ENCODE measurements at places on chromosomes 16 and 17.

DNA sequence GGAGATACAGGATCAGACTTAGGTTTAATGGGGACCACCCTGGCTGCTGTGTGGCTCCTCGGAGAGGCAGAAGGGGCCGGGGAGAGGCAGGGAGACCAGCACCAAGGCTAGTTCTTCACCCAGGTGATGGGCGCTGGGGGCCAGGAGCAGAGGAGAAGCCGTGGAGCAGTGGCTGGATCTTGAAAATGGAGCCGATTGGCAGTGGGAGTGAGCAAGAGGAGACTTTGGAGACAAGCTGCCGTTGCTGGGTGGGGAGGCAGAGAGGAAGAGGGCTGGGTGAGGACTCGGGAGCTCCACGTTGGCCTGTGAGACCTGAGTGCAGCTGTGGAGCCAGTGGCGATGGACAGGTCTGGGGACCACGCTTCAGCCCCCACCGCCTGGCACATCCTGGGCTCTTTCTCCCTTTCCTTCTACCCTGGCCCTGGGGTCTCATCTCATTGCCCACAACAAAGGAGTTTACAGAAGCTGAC is 9.0 kb downstream of the RAB11FIP4 start:
- no peak for DNase-seq

DNA sequence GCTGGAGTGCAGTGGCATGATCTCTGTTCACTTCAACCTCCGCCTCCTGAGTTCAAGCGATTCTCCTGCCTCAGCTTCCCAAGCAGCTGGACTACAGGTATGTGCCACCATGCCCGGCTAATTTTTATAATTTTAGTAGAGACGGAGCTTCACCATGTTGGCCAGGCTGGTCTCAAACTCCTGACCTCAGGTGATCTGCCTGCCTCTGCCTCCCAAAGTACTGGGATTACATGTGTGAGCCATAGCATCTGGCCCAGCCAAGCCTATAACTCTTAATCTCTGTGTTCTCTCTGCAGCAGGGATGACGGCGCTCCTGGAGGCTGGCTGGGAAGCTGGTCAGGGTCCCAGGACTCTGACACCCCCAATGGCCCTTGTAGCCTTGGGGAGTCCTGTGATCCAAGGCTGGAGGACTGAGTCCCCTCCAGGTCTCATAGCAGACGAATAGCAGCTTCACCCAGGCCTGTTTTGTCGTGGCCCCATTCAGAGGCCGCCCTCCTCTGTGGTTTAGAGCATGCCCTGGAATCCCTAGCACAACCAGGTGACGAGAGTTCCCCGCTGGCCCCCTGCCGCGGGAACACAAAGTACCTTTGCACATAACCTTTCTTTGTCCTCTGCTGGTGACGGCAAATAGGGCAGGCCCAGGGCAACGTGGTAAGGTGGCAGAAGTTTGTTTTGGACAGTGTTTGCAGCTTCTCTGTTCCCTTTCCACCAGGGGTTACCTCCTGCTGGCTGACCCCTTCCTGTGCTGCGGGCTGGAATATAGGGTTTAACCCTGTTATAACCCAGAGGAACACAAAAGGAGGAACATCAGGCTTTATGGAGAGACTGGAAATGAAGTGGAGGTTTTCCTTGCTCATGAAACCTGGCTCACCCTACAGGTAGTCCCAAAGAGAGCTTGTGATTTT is 43.0 kb upstream of the TOB1 start:
- peak; percentile 52 for DNase-seq

DNA sequence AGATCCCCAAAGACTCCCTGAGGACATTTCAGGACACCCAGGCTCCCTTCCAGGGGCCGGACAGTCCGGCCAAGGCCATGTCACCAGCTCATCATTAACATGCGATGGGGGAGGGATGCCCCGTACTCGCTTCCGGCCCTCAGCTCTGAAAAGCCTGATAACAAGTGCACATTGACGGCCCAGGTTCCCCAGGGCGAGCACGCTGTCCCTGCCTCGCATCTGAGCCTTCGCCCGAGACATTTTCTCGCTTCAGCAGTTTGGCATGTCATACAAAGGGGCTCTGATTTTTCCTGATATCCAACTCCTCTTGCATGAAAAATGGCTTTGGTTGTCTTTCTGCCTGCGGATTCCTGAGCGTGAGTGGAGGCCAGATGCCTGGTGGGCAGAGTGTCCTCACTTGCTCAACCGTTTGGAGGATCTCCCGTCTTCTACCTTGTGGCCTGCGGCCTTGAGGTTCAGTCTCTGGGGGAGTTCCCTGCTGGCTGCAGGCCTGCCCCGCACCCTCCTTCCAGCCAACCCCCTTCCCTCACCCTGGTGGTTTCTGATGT is 14.1 kb downstream of the CACNG4 start:
- DNase-seq, result no peak

DNA sequence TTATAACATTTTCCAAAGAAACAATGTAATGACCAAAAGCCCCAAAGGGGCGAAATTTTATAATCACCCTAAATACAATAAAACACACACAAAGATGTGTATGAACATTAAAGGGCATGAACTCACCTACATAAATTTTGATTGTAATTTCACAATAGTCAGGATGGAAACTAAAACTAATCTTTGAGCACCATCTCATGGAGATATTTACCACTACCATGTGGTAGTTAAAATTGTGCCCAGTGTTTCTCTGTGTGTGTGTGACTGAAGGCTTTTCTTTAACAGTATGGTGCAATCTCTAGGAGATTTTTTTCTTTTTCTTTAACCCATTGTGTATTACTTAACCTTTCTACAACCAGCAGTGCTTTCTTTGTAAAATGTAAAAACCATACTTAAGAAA is 19.7 kb upstream of the MEIOC start:
- DNase-seq, result peak; percentile 19

GRCh38 chr17:15891318-15891717 is 53.6 kb upstream of the ADORA2B start:
- no peak for DNase-seq

- peak; percentile 98 for DNase-seq
These were observed 793 bp upstream of the RAB40C start for GRCh38 chr16:588889-589657.
